ENCODE measurements at places on chromosomes 2 and 18. TPM values are rescaled to one million over a fixed set of nuclear protein-coding genes. Genes with fewer than 3 reads are reported as not detected.

The DUSP2 gene
- total RNA-seq = 6.1 TPM

The CLK1 gene
- 30.8 TPM for total RNA-seq

The LOXL3 gene
- 0.81 TPM for total RNA-seq

GRCh38 chr18:3596637-3597384, 146.8 kb downstream of the TGIF1 start:
- DNase-seq = peak; percentile 82

DNA sequence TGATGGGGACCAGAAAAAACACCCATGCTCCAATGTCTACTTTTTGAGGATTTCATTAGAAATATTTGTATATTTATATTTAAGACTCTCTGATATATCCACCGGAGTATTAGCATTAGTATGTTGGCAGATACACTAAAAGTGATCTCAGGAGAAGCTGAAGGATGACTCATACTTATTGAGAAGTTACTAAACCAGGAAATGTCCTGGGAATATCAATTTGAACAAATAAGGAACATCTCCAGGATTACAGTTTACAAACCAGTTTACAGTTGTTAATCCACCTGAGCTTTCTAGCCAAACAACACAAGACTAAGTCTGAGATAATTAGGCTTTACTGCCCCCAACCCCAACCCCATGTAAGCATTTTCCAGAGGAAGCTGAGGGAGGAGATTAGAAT, 16.1 kb upstream of the DPP4 start:
- no peak for DNase-seq

GRCh38 chr2:37730037-37730818, 58.8 kb upstream of the CDC42EP3 start:
- peak; percentile 39 for DNase-seq

DNA sequence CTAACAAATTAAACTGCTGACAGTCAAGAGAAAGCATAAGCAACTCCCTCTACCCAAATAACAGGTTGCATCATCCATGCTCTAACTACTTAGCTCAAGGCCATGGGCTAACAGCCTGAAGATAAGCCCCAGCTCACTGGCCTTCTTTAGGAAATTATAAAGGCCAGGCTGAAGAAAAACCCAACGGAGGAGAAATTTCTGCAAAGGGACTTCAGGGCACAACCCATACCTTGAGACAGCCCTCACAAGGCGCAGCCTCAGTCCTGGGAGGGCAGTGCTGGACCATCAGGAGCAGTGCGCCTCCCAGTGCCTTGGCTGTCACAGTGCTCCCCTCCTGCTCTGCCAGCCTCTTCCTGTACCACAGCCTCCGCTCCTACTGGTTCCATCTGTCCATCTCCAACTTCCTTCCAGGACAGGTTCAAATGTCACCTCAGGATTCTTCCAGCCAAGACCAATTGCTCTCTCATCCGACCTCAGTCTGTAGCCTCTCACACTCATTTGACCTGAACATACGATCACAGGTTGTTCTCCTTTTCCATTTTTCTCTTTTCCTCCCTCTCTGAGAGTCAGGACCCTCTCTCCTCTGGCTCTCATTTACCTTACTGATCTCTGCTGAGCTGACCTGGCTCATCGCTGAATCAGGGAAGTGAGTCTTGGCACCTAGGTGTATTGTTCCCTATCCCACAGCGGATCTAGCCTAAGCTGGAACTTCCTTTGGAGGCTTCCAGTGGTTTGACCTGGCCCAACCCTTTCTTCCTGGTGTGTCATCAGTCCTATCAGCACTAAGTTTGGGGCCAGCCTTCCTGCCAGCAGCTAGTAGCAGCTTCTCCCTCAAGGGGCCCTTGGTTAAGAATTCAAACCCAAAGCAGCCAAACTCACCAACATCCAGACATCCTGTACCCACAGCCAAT, 1.9 kb downstream of the MCFD2 start:
- DNase-seq = no peak

- DNase-seq = no peak
Observed at GRCh38 chr2:43269074-43269572, 42.7 kb upstream of the ZFP36L2 start.

Measured in Caki2 (cell line).